Fibroblast of the aortic adventitia (primary cell): ENCODE measurements at places on chromosomes 6 and 20. TPM values are rescaled to one million over a fixed set of nuclear protein-coding genes. Genes with fewer than 3 reads are reported as not detected.

DNA sequence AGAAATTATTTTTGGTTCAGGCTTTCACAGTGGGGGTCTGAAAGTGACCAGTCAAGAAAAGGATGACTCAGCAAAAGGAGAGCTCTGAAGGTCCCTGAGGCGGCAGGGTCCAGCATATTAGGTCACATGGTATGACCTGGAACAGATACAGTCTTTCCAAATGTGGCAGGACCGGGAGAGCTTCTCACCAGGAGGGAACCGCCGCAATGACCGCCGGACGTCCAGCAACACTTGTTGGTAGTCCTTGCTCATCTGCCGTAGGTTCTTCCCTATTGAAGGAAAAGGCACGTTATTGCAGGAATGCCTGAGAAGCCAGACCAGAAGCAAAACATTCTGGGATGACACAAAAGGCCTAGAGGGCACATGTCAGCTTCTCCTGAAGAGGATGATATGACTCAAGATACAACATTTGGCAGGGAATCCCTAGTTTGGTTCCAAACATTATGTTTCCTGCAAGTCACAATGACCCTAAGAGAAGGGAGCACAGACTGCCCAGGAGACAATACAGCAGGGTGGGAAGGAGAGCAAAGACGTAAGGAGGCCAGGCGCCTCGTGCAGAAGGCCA lies 17.4 kb downstream of the TBC1D20 start:
- peak; percentile 34 for DNase-seq

DNA sequence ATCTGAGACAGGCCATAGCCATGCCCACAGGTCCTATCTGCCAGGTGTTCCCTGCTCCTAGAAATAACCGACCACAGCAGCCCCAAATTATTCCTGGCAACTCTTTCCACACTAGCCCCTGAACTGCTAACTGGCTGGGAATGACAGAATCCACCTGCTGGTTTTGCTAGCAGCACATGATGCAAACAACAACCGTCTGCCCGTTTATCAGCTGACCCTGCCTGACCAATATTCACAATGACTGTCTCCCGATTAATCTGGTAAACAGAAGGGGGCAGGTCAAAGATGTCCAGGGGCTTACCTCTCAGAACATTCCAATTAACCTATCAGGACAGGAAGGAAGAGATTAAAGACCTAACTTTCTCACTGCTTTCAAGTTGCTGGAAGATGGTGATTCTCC lies 101.5 kb downstream of the NRSN1 start:
- DNase-seq, result no peak

DNA sequence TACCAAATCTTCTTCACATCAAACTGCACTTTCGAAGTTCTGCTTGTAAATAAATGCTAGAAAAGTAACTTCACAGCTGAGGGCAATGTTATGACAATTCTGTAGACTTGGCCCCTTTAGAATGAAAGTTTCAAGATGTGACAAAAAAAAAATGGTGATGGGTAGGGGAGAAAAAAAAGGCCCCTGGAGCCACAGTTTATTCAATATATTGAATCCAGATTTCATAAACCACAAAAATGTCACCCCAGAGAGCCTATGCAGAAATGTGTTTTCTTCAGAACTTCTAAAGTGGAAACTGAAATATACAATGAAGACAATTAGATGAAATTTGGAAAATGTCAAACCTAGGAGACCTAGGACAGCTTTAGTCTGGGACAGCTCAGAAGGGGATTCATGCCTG lies 143.1 kb downstream of the EDN3 start:
- DNase-seq, result no peak

The STX11 gene
- total RNA-seq, result 0.16 and 3.5 TPM in 2 replicates

The SLC35B2 gene
- 56.4 and 60.8 TPM in 2 replicates for total RNA-seq
